ENCODE measurements at places on chromosomes 13 and 19.

GRCh38 chr13:46210362-46211083, 1.2 kb upstream of the LRRC63 start:
- peak; percentile 9 for DNase-seq

DNA sequence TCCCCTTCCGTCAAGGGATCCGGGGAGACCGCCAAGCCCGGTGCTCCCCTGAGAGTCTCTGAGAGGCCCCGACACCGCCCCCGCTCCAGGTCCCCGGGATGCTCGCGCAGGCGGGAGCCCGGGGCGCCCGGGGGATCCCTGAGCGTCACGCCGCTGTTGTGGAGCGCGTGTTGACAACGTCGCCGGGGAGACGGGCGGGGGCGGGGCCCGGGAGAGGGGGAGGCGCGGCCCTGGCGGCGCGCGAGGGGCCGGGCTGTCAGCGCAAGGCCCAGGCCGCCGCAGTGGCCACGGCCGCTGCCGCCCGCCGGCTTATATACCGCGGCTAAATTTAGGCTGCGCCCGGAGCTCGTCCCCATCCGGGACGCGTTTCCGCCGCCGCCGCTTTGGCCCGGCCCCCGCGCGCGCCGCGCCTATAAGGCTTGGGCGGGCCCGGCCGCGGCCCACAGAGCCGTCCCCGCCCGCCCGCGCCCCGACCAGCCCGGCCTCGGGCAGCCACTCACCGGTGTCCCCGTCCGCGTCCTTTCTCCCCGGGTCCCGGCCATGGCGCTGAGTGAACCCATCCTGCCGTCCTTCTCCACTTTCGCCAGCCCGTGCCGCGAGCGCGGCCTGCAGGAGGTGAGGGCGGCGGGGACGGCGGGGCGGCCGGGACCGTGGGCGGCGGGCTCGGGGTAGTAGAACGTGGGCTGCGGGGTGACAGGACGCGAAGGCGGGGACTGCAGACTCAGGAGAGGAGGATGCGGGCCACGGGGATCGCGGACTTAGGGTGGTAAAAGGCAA, at the start of gene KLF2:
TSS of gene KLF2 (plus strand) at position 443 of the 777 bp plus-strand sequence. CDS start at position 541, 98 bp downstream.
- no peak for DNase-seq

DNA sequence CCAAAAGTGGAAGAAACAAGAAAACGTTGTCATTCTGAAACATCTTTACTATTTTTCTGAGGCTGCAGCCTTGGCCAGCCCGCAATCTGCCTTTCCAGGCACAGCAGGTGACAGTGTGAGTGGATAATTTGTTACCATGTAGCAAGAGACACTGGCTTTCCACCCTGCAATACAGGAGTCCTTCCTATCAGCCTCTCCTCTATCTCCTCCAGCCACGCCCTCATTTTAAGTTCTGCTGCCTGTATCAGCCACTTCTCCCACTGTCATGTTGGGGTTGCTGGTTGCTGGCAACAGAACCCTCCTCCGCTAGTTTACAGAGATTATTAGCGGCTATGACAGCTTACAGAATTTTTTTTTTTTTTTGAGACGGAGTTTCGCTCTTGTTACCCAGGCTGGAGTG, 7.7 kb upstream of the LGALS7 start:
- DNase-seq: peak; percentile 64

DNA sequence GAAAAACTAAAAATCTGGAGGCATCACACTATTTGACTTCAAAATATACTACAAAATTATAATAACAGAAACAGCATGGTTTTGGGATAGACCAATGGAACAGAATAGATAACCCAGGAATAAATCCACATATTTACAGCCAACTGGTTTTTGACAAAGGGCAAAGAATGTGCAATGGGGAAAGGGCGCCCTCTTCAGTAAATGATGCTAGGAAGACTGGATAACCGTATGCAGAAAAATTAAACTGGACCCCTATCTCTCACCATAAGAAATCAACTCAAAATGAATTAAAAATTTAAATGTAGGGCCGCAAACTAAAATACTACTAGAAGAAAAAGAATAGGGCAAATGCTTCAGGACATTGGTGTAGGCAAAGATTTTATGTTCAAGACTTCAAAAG, 440.5 kb upstream of the SGCG start:
- no peak for DNase-seq

GRCh38 chr13:36343766-36344165, 2.4 kb downstream of the SPART start:
- no peak for DNase-seq

DNA sequence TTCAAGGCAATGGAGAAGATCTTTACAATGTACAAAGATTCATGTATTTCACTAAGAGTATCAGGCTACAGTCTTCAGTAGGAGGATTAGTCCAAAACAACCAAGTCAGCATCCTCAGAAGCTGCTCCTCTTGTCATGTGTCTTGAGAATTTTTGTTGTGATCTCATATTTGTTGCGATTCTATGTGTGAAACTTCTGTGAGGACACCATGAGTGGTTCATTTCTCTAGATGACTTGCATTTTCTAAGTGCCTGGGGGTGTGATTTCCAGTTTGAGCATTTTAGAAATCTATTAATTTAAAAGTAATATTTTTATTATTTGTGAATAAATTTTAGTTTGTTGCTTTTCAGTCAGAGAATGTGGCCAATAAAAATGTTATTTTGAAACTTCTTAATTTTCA, 94.5 kb downstream of the RAP2A start:
- DNase-seq: no peak

DNA sequence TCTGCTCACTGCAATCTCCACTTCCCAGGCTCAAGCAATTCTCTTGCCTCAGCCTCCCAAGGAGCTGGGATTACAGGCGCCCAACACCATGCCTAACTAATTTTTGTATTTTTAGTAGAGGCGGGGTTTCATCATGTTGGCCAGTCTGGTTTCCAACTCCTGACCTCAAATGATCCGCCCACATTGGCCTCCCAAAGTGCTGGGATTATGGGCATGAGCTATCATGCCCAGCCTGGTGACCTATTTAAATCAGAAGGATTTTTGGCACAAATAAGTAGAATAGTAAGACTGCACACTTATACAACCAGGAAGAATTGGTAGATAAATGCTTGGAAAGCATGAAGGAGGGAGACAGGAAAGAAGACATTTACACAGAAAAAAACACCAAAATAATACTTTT, 53.4 kb upstream of the AKAP11 start:
- no peak for DNase-seq

DNA sequence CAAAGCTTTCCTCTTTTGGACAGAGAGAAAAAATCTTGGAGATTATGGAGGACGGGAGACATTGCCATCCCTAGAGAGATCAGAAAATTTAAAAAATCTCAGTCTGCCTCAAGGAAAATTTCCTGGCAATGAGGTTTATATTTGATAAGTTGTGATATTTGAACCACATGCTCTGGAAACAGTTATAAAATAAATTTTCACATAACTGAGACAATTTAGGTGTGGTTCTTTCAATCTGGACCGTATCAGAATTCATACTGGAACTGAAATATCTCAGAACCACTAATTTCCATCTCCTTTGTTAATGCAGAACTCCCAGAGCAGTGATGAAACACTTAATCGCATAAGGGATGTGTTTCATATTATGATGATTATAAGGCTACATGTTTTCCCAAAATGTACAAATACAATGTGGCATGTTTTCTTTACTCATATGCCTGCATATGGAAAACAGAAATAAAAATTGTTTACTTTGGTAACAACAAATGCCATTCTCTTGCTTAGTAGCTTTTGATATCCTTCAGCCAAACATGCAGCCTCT, 13.7 kb downstream of the UBE2L5 start:
- no peak for DNase-seq

- no peak for DNase-seq
Measured at GRCh38 chr13:24744247-24744646, 19.7 kb upstream of the RNF17 start.

GRCh38 chr13:66887088-66887487, 343.0 kb downstream of the PCDH9 start:
- no peak for DNase-seq

DNA sequence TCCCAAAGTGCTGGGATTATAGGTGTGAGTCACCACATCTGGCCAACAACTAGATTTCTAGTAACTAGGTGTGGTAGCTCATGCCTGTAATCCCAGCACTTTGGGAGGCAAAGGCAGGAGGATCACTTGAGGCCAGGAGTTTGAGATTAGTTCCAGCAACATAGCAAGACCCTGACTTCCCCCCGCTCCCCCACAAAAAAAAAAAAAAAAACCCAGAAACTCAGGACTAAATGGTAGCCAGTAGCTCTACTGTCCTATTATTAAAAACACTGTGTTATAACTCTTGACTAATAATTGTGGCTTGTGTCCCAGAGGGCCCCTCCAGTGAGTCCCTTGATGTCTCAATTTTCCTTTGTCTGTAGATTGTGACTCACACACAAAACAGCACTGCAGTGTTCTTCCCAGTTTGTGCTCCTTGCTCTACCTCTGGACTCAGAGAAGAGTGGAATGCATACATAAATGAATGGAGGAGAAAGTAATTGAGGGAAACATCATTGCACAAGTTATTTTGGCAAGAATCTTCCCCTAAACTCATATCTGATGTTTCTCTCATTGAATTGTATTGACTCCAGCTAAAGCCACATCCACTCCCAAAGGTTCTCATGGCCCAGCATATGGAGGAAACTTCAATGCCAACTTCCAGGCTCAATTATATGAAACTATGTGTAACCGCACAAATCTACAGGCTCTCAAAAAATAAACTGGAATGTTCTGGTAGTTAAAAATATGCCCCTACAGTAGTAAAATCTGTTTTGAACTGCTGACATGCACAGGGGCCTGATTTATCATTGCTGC, 8.8 kb downstream of the TPT1 start:
- no peak for DNase-seq

DNA sequence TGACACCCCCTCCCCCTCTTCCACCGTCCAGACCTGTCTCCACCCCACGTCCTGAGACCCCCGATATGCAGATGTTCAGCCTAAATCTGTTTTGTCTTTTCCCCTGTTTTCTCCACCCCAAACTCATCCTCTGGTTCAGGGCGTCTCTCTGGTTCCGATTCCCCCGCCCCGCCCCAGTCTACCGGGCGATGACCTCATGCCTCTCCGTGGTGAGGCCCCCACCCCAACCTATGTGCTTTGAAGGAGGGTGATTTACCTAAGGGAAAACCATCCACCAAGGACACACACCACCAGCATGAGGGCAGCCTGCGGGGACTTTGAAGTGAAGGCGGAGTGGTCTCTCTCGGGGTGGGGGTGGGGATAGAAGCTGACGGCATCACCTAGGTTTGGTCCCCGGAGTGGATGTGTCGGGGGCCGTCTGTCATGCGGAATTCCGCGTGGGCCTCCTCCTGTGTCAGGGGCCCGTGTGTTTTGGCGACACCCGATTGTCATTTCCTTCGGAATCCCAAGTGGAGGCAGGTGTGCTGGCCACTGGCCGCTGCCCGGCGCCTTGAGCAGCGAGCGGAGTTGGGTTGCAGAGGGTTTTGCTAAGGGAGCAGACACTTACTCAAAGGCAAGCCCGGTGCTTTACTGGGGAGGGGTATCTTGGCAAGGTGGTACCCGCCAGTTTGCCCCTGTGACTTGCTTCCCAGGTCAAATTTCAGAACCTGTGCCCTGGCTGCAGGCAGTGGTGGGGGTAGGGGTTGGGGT, 1.4 kb downstream of the FZR1 start:
- DNase-seq: no peak

DNA sequence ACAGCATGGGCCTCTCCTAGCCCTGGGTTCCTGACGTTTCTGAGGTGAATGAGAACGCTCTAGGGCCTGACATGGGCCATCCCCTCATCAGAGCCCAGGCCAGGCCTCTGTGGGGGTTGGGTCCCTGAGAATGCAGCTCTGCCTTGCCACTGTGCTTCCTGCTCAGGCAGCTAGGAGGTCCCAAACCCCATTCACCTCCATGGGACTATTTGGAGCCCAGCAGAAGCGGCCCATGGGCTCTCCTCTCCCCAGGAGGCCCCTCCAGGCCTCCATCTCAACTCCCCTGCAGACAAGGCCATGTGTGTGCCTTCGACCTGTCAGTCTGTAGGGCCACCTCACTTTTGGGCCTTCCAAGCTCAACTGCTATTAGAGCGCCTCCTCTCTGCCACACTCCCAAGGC, 36.9 kb downstream of the ELL start:
- no peak for DNase-seq

DNA sequence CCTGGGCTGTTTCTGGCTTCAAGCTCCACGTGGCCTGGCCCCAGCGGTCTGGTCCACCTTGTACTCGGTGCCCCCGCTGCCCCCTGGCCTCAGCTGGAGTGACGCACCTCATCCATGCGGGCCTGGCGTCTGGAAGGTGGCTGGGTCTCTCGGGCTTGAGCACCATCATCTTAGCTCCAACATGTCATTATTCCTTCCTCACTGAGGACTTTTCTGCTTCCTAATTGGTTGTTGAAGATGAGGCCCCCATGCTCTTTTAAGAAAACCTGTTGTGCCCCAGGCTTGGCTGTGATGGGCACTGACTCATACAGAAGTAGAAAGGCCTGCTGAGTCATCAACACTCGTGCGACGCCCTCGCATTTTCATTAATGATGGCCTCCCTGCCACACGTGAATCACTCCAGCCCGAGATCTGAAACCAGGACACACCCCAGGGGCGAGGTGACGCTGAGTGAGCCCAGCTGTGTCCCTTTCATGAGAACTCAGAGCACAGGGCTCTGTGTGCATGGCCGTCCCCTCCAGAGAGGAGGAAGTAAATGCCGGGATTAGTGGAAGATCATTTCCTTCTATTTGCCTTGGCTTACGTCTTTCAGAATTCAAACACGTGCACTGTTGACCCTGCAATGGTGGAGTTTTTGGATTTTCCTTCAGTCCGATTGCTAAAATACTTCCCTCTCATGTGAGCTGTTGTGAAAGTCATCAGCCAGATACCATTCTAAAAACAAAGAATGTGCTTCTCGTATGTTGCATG, 14.0 kb upstream of the GJA3 start:
- peak; percentile 47 for DNase-seq

- DNase-seq: peak; percentile 61
Measured at GRCh38 chr13:42041011-42041683, 7.3 kb upstream of the DGKH start.

GRCh38 chr13:103844471-103844870, 778.3 kb upstream of the SLC10A2 start:
- DNase-seq: no peak

- no peak for DNase-seq
Measured at GRCh38 chr13:64083811-64084210, 2668.2 kb upstream of the PCDH20 start.

- no peak for DNase-seq
Measured at GRCh38 chr13:101434486-101434885, 18.0 kb upstream of the ITGBL1 start.

DNA sequence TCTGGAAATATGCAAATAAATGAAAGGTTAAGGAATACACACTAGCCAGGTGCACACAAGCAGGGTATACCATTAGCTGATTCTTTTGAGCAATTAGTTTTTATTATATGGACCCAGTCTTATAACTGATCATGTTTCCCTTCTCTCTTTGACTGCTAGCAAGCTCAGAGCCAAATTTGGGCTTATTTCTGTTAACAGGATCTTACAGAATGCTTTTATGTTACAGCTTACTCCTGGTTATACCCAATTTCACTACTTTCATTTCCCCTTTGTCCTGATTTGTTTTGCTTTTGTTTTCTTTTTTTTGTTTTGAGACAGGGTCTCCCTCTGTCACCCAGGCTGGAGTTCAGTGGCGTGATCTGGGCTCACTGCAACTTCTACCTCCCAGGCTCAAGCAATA, 12.9 kb upstream of the TPT1 start:
- DNase-seq: no peak

Measured in hematopoietic multipotent progenitor cell treated with erythropoietin and hydrocortisone succinate and interleukin-3 and kit ligand, for 15 days (in vitro differentiated cells).